ENCODE measurements at places on chromosomes 3 and 15.

- DNase-seq = no peak
These were observed 182.3 kb downstream of the OR4M2 start for GRCh38 chr15:22262613-22263020.

DNA sequence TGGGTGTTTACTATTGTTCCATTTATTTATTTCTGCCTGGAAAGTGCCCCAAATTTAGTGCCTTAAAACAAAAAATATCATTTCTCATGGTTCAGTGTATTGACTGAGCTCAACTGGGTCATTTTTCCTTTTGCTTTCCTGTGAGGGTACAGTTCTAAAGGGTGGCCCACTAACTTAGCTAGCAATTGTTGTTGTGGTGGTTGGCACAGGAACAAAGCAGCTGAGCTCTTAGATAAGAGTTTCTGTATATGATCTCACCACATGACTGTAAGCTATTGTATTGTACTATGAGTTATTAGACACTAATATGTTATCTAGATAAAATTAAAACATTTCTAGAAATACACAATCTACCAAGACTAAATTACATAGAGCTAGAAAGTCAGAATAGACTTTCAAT lies 1283.7 kb downstream of the OTOL1 start:
- DNase-seq = no peak

DNA sequence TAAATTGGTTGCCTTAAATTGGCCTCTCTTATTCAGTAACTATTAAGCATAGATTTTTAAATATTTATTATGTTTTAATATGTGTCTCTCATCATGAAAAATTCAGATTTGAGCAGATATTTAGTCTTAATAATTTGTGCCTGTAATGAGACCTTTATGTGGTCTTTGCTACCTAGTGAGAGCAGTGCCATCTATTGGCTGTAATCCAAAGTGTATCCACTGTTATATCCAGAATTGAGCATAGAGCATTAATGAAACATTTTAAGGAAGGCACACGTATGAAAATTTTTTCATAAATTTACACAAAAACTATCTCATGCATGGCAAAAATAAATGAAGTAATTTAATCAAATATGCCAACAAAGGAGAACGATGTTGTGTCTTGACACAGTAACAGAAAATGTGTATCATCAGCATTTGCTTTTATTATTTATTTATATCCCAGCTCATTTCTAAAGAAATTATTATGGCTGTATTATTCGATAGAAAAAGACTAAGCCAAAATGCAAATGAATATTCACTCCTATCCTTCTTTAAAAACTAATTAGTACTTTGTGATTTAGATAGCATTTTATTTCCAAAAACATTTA lies 203.5 kb downstream of the RSRC1 start:
- DNase-seq = no peak

DNA sequence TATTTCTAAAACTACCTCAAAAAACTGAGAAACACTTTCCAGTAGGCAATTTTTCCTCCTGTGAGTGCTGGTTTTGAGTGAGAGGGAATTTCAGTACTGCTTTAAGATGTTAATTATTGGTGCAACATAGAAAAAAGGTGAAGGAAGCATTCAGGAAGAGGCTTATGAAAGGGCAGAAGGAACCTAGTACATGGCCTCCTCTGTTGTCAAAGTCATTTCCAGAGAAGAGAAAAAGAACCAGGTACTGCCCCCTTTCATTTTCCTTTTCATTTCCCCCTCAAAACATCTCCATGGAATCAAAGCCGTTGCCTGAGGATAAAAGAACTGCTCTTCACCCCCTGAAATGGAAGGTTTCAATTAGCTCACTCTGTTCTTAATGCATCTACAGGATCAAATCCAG lies 19.8 kb downstream of the RARRES1 start:
- DNase-seq = no peak

- DNase-seq = no peak
These were observed 138.4 kb downstream of the SST start for GRCh38 chr3:187531831-187532230.

GRCh38 chr3:31541089-31541488 lies 8.4 kb downstream of the STT3B start:
- no peak for DNase-seq

GRCh38 chr15:85097250-85097649 lies 115.6 kb downstream of the PDE8A start:
- DNase-seq = no peak

GRCh38 chr15:68366314-68366713 lies 65.6 kb downstream of the ITGA11 start:
- DNase-seq = no peak

DNA sequence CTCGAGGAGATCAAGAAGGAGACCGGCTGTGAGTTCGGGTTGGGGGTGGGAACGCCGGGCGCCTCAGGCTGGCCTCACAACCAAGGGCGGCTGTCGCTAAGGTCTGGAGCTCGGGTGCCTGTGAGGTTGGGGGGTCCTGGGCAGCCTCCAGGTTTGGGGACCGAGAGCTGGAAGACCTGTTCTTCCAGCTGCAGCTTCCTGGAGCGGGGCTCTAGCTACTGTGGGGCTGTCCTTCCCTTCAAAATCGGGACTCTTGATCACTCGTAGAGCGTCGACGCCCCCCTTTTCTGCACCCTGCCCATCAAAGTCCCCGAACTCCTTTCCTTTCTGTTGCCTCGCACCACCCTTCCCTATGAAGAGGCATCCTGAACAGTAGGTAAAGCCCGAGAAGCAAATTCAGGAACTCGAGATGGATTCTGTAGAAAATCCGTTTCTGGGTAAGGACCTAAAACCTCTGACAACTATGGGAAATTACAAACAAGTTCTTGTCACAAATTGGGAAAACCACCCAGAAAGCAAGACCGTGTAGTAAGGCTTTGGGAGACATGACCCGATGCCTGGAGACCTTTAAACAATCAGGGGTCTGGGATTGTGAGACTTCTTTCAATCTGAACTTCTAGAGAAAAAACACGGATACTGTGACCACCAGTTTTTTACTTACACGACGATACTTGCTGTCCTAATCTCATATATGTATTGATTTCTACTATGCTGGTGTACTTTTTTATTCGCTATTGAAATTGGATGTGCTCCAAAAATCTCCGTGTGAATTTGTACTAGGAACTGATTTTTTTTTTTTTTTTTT lies 556 bp downstream of the CHP1 start:
- no peak for DNase-seq

DNA sequence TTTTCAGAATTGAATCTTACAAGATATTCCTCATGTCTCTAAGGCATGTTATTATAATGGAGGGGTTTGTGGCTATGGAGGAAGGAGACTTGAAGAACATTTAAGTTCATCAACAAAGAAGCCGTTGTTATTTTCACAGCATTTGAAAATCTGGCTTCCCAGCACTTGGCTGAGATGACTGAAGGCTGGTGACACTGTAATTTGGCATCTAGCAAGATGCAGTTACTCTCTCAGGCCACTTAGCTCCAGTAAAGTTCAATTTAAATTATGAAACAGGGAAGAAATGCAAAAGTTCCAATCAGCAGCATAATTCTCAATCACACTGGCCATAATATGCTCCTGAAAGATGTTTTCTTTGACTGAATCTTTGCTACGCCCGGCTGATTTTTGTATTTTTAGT lies 139.4 kb upstream of the NUDT16 start:
- DNase-seq = no peak

DNA sequence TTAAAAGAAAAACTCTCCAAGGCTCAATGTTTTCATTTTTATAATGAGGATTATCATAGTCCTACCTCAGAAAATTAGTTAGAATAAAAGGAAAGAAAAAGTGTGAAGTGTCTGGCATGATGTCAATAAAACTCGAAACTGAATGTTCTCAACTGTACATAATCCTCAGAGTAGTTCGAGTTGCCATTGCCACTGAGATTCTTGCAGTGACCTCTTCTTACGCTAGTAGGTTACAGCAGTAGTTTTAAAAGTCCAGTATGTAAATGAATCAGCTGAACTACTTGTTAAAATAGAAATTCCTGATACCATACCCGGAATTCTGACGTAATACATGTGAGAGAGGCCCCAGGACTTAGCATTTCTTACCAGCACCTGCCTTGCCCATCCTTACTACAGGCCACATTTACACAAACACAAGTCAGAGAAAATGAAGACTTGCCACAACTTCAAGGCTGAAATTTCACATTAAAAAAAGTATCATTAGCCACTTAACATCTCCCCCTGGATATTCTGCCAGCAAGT lies 502.6 kb downstream of the FGF12 start:
- DNase-seq = no peak

- DNase-seq = no peak
These were observed 4.7 kb upstream of the CCDC54 start for GRCh38 chr3:107372506-107372905.

- DNase-seq = no peak
These were observed 476.3 kb downstream of the AGBL1 start for GRCh38 chr15:86555939-86556338.

DNA sequence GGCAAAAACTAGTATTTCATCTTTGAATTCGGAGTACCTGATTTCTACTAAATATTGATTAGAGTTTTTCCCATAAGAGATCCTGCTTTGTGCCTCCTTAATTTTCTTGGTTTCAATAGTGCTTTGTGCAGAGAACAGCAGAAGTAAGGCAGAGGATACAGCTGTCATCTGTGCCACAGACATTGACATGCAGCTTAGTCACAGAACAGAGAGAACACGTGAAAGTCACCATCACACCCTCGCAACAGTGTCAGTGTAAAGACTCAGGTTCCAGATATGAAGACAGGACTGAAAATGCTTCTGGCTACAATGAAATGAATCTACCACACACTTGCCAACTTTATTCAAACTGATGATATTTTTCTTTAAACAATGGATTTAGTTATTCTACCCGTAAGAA lies 942.8 kb upstream of the CFAP20DC start:
- no peak for DNase-seq

DNA sequence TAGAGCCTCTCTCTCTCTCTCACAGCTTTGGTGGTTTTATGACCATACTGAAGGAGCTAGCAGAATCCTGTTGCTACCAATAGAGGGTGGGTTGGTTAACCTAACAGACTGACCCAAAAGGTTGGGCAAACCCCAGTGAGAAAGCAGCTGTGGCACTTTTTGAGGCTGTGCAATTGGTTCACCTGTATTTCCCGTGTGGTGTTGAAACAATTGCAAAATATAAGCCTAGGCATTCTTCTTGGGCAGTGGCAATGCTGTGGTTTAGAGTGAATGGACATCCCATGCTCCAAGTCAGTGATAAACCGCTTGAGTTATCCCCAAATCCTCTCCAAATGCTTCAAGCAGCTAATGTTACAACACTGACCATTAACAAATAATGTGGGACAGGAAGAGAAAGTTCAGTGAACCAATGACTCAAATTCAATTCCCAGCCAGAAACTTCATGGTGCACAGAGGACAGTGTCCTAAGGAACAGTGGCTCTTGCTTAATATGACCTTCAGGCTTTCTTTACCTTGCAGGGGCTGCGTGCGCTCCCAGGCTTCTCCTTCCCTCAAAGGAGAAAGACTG lies 261.9 kb upstream of the ICE2 start:
- DNase-seq = no peak

GRCh38 chr15:74958320-74958907 lies 1.8 kb upstream of the RPP25 start:
- DNase-seq = no peak

DNA sequence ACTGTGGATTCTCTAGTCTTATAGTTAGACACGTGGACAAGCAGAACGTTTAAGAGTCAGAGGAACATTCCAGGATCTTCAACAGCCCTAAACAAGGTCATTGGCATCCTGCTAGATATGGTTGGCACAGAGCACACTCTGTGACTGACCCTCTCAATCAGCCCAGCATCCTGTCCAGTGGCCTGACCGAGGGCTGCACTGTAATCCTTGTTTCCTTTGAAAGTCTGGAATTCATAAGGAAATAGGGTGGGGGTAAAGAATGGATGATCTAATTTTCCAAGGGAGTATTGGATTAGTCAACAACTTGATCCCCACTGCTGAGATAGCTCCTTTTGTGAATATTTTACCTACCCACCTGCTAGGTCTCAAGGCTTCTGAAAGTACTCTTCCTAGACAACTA lies 94.5 kb upstream of the DLG1 start:
- DNase-seq = no peak

DNA sequence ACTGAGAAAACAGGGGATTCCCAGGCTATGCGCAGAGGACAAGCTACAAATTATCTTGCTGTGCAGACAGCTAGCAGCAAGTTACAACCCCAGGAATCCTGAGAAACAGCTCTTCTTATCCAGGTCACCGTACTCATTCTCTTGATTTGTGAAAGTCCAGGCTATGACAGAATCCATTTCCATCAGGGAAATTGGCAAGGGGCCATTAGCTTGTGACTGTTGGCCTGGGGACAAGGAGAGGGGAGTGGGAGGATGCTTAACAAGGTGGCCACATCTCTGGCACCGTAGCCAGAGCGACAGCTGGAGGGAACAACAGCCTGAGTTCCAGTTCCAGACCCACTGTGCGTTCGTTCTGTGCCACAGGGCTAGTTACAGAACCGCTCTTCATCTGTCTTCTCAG lies 44.9 kb upstream of the PLXNA1 start:
- DNase-seq = peak; percentile 80

DNA sequence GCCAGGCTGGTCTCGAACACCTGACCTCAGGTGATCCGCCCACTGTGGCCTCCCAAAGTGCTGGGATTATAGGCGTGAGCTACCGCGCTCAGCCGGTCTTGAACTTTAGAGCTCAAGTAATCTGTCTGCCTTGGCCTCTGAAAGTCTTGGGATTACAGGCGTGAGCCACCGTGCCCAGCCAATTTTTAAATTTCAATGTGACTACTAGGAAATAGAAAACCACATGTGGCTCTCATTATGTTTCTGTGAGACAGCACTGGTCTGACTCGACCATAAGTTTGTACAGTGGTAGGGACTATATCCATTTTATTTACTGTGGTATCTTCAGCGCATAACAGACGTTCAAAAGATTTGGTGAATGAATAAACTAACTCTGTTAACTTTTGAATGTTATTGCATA lies 9.1 kb downstream of the ZFAND6 start:
- no peak for DNase-seq

DNA sequence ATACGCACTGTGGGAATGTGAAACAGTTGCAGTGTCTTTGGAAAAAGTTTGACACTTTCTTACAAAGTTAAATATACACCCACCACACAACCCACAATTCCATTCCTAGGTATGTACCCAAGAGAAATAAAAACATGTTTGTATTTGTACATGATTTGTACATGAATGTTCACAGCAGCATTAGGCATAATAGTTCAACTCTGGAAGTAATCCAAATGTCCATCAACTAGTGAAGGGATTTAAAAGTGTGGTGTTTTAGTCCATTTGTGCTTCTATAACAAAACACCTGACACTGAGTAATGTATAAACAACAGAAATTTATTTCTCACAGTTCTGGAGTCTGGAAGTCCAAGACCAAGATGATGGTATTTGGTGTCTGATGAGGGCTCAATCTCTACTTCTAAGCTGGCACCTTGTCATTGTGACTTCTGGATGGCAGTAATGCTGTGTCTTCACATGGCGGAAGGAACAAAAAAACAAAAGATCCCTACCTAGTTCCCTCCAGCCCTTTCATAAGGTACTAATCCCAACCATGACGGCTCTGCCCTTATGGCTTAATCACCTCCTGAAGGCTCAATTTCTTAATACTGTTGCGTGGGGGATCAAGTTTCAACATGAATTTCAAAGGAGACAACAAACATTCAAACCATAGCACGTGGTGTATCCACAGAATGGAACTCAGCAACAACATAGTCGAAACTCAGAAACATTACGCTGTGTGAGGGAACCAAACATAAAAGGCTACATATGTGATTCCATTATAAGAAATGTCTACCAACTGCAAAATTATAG lies 120.5 kb downstream of the AQP9 start:
- DNase-seq = no peak
